ENCODE measurements at places on chromosomes 7 and 10. TPM values are rescaled to one million over a fixed set of nuclear protein-coding genes. Genes with fewer than 3 reads are reported as not detected.

EIF5AL1 gene
- not detected for total RNA-seq

BCL7B gene
- total RNA-seq = 37.7 TPM

ELOVL3 gene
- total RNA-seq = not detected

HTR7 gene
- total RNA-seq = 0.31 TPM

HGF gene
- total RNA-seq = 4.9 TPM

NME8 gene
- total RNA-seq = not detected

GDF10 gene
- total RNA-seq = 0.57 TPM

KCNIP2 gene
- 1.4 TPM for total RNA-seq

GRCh38 chr7:2307690-2308107 is 6.5 kb downstream of the SNX8 start:
- no peak for DNase-seq

DNA sequence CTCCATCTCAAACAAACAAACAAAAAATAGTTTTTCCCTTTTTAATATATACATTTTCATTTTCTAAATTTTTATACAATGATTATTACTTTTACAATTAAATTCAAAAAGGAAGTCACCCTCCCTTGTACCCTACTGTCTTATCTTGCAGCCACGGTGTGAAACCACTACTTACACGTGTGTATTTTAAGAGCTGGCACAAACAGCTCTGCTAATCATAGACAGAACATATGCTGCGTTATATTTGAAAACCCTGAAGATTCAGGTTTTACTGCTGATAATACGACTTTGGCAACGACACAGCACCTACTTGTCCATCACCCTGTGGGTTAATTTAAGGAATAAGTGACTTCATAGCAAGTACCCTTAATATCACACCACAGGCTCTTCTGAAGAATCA is 991 bp downstream of the ANKRD61 start:
- DNase-seq = no peak

GRCh38 chr10:29623797-29624196 is 11.0 kb downstream of the SVIL start:
- DNase-seq = no peak

GRCh38 chr10:128660726-128661125 is 534.5 kb upstream of the MKI67 start:
- no peak for DNase-seq

- no peak for DNase-seq
Observed at GRCh38 chr7:137661634-137662033, 185.1 kb downstream of the DGKI start.

DNA sequence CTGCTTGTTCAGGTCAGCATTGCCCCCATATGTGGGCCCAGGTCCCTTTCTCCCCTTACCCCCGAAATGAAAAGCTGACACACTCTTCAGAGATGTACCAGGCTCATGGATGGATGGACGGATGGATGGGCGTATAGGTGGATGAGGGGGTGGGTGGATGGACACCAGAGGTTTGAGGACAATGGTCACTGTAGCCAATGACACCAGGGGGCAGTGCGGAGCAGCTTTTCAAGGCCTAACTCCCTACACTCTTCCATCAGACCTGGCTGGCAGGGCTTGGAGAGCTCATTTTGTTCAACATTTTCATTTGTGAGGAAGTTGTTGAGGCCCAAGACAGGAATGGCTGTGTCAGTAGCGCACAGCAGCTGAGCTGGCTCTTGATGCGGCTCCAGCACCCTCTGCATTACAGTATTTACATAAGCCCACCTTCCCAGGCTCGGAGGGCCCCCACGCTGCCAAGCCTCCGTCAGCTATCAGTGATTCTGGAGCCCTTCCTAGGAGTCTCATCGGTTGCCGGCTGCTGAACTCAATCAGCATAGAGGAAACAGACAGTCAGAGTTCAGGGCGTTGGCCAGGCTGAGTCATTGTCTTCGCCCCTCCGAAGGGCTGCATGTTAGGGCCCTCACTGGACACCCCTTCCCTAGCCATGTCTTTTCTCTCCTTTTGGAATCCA is 11.6 kb upstream of the FFAR4 start:
- no peak for DNase-seq

GRCh38 chr7:43148161-43148731 is 35.8 kb downstream of the HECW1 start:
- no peak for DNase-seq

GRCh38 chr7:142871260-142872105 is 14.1 kb downstream of the TRPV6 start:
- DNase-seq = peak; percentile 37

DNA sequence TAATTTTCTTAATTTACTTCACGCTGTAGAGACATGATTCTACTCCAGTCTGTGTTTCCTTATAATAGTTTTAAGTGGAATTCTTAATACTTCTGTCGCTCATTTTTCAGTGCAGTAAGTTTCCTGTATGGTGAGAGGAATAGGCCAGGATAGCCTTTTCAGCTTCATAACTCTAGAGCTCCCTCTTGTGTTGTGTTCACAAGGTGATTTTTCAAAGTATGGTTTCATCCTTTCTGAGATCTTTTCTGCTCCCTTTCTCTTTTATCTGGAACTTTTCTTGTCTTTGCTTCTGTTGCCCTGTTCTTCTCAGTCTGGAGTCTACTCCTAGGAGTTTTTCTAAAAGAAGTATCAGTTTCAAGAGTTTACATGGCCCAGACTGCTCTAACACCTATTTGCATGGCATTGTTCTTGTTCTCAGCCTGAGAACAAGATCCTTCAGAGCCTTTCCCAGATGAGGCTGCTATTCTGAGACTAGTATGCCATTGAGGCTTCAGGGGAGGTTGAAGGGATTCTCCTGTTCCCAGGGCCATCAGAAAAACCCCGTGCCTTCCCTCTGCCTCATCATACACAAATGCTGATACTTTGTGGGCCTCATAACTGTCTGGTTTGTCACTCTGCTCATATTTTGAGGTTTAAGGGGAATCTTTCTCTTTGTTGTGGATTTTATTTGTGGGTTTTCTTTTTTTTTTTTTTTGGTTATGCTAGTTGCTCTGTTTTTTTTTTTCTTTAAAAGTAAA is 21.8 kb downstream of the NET1 start:
- DNase-seq = no peak

GRCh38 chr7:33137103-33137502 is 7.7 kb downstream of the BBS9 start:
- DNase-seq = no peak

GRCh38 chr7:117858712-117859111 is 14.5 kb downstream of the CTTNBP2 start:
- DNase-seq = no peak

DNA sequence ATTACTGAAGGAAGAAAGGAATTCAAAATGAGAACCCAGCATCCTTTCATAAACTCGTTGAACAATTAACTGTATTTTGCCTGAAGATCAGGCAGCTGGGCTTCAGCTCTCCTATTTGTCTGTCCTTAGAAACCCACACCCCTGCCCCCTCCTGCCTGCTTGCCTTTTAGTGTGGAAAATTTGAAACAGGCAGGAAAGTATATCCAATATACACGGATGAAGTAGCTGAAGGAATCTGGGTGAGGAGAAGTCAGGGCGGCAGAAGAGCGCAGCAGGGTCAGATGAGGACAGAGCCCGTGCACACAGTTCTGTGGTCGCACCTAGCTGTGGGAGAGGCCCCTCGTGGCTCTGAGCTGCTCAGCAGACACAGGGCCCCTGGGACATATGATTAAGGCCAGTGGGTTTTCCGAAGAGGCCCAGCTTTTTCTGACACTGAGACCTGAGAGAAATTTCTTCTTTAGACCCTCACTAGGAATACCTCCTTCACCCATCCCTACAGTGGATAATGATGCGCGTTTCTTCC is 87.9 kb downstream of the ACTR3B start:
- DNase-seq = no peak

DNA sequence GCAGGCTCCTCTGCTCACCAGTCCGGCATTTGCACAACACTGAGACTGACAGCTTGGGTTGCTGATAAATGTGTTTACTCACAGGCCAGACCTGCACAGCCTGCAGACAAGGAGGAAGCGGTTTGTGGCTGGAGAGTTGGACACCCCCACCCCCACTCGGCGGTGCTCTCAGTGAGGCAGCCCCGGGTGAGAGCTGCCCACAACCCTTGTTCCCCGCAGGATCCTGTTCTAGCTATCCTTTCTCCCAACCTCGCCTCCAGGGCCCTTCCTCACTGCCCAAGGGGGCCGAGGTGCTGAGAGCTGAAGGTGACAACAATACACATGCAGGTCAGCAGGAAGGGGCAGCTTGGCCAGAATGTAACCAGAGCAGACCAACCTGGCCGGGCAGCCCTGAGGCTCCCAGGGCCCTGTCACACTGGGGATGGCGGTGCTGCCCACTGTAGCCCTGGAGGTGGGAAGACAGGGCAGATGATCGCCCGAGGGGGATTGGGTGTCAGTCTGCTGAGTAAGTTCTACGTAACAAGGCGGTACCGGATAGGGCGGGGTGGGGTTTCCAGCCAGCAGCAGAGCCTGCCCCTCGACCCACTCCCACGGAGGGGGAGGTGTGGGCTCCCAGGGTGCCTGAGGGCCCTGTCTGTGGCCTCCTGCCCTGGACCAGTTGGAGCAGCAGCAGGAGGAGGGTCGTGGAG is 2.1 kb upstream of the ADAM8 start:
- DNase-seq = no peak

DNA sequence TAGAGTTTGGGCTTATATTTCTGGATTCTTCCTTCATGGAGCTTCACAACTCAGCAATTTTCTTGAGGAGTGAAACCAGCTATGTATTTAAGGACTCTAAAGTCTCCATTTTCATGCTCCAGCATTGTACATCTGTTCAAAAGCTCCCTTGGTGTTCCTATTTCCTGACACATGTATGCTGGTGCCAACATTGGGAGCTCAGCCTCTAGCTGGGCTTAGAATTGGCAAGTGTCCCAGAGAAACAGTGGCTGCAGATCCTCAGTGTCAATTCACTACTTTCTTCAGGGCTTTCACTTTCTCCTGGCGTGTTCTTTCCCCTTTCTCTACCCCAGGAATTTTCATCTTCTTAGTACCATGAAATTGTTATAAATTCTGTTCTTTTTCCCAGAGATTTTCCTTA is 103.1 kb downstream of the ZNF467 start:
- no peak for DNase-seq

DNA sequence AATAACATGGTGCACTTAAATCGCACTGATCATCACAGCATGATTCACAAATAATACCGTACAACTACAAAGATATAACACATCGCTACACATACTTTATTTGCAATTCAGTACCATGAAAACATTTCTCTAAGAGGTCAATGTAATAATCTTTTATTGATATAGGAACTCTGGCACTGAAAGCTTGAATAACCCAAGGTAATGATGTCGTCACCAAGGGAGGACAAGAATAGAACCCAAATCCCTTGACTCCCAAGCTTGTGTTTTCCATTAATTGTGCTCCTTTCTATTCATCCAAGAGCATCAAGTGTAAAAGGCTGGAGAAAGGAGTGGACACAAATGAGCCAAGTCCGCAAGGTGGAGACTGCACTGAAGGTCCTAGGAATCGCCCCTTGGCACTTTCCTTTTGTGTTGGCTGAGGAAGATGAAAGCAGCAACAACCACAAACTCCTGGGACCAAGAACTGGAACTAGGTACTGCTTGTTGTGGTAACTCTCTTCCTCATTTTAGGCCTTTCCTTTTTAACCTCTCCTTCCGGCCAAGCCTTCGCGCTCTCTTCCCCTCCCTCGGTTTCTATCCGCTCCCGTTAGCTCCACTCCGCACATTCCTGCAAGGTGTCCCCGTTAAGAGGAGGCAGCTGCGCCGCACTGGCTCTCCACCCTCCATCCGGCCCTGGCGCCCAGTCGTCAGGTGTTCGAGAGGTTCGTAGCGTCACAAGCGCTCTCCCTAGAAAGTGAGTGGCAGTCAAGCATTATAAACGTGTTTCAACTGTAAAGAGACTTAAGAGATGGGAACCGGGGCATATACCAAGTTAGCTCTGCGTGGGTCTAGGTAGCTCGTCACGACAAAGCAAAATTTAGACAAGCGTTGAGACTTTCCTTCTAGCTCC is 1.0 kb upstream of the CBLL1 start:
- DNase-seq = no peak

- DNase-seq = peak; percentile 89
Observed at GRCh38 chr10:69318106-69318866, 40.0 kb downstream of the HK1 start.

DNA sequence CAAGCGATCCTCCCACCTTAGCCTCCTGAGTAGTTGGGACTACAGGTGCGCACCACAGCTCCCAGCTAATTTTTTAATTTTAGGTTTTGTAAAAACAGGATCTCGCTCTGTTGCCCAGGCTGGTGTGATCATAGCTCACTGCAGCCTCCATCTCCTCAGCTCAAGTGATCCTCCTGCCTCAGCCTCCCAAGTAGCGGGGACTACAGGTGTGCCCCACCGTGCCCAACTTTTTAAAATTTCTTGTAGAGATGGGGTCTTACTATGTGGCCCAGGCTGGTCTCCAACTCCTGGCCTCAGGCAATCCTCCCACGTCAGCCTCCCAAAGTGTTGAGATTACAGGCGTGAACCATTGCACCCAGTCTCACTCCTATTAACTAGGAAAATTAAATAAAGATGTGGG is 7.5 kb downstream of the TMEM225B start:
- DNase-seq = peak; percentile 16

GRCh38 chr7:44074349-44074695 is 8.0 kb downstream of the POLM start:
- DNase-seq = no peak

DNA sequence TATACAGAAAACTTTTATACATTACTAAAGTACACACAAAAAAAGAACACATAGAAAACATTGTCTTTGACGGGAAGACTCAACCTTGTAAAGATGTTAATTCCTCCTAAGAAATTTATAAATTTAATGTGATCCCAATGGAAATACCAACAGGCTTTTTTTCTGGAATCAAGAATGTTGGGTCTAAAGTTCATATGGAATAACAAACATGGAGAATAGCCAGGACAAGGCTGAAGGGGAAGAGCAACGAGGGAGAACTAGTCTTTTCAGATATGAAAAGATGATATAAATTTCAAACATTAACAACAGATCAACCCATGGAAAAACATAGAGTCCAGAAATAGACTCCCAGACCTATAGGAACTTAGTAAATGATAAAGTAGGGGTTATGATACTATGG is 19.8 kb downstream of the HIPK2 start:
- no peak for DNase-seq

DNA sequence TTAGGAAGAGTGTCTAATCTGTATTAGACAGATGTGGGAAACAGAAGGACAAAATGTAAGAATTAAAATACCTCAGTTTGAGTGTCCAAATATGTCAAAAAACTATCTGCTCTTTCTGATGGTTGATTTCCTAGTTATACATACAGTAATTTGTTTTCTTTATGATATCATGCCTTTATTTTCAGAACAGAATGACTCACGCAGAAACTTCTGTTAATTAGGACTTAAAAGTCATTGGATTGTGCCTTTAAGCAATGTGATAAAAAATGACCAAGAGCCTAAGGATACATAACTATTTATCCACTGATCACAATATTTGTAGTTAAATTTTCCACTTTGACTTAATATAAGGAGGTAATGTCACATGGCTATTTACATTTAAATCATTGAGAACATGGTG is 206.7 kb upstream of the PTPRZ1 start:
- DNase-seq = no peak

DNA sequence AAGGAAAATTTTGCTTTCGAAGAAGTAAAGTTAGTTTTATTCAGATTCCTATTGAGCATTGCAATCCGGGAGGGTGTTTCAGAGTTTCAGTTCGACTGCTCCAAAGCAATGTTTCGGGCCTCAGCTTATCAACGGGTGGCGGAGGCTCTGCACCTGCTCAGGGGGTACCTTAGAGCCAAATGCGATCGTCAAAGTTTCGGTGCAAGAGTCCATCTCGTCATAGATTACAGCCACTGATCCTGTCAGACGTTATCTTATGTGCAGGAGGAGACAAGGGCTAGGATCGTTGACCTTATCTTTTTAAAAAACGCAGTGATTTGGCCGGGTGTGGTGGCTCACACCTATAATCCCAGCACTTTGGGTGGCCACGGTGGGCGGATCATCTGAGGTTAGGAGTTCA is 3.8 kb upstream of the COX19 start:
- DNase-seq = no peak
